ENCODE measurements at places on chromosomes 7 and 10.
A peak's percentile ranks its signal among the peaks of the same experiment; 100 is the strongest.

- DNase-seq: no peak
Observed at GRCh38 chr10:11134411-11134810, 116.7 kb downstream of the CELF2 start.

DNA sequence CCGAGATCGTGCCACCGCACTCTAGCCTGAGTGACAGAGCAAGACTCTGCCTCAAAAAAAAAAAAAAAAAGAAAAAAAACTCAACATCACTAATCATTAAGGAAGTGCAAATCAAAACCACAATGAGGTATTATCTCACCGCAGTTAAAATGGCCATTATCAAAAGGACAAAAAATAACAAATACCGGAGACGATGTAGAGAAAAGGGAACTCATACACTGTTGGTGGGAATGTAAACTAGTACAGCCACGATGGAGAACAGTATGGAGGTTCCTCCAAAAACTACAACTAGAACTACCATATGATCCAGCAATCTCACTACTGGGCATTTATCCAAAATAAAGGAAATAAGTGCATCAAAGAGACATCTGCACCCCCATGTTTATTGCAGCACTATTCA, 24.3 kb downstream of the GRK5 start:
- DNase-seq: no peak

DNA sequence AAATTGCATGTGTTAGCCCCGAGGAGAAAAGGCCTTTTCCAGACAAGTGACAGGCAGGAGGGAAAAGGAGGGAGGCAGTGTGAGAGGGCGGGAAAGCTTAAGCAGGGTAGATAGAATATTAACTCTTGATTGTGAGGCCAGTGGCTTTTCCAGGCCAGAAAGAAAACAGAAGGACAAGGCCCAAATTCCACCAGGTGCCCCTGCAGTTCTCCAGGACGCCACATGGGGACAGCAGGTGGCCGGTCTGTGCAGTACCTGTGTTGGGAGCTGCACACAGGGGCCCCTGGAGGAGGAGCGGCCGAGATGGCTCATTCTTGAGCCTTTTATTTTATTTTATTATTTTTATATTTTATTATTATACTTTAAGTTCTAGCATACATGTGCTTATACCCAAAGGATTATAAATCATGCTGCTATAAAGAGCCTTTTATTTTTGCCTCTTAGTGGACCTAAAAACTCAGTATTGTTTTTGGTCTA, 141.3 kb upstream of the KLF14 start:
- peak; percentile 59 for DNase-seq

DNA sequence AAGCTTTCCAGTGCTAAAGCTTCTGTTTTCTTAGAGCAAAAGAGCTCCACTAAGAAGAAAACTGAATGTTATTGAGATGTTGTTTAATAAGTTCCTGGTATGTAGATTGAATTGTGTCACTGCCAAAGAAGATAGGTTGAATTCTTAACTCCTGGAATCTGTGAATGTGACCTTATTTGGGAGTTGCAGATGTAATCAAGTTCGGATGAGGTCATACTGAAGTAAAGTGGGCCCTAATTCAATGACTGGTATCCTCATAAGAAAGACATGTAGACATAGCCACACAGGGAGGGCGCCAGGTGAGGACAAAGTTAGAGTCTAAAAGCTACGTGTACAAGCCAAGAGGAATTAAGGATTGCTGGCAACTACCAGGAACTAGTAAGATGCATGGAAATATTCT, 732.1 kb upstream of the C7orf33 start:
- no peak for DNase-seq

DNA sequence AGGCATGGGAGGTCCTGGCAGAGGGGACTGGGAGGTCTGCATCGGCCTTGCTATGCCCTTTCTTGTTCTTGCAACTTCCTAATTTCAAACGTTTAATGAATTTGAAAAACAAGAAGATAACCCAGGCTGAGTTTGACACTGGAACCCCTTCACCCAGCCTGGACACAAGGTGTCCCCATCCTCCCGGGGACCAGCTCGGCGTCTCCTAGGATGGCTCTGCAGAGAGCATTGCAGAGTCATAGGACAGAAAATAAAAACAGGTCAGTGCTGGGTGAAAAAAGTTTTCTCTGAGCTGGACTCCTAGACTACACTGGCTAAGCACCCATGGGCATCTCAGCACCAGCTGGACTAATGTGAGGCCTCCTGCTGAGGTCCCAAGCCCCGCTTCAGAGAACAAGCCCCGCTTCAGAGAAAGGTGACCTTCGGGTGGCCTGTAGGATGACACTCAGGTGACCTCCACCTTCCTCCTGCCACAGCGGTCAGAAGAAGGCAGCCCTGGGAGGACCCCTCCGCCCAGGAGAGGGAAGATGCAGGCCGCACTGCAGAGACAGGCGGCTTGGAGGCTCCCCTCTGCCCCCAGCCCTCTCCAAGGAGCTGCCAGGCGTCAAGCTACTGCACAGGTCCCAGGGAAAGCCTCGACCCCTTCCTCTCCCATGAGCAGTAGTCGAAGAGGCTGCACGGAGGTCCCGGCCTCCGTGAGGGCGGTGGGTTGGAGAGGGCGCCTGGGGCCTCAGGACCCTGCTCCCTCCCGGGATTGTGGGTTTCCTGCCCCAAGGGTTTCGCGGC, 9.3 kb upstream of the UNCX start:
- no peak for DNase-seq

GRCh38 chr7:158497627-158498026, 90.0 kb downstream of the PTPRN2 start:
- DNase-seq: no peak

- DNase-seq: no peak
Observed at GRCh38 chr10:5960070-5960972, 17.0 kb downstream of the IL15RA start.

- DNase-seq: no peak
Observed at GRCh38 chr10:34815185-34816084, at the start of gene PARD3. TSS of gene PARD3 (minus strand) at chr10:34815296. CDS start at chr10:34814995, 301 bp downstream.

GRCh38 chr10:63666836-63667383, 145.7 kb downstream of the REEP3 start:
- DNase-seq: no peak

All from stimulated activated CD4-positive, alpha-beta T cell treated with anti-CD3 and anti-CD28 coated beads, Interleukin-2, amount 100 ng/mL, for 24 hours (primary cell).